Fibroblast of lung (primary cell): ENCODE measurements at places on chromosomes 7 and 10. TPM values are rescaled to one million over a fixed set of nuclear protein-coding genes. Genes with fewer than 3 reads are reported as not detected.

CYP2C19 gene
- total RNA-seq = not detected in 2 replicates

DNAJC1 gene
- 46.2 and 64.7 TPM in 2 replicates for total RNA-seq

APBB1IP gene
- total RNA-seq = 1.5 and 3.1 TPM in 2 replicates

GRCh38 chr10:48507933-48508790, 96.7 kb downstream of the ARHGAP22 start:
- peak; percentile 38 for DNase-seq
- H3K36me3 ChIP-seq = peaks cover 2% of the 10 kb centered on the region
- peaks cover 9% of the 10 kb centered on the region for H3K4me1 ChIP-seq
- H3K27me3 ChIP-seq = no peaks in the 10 kb centered on the region
